Activated T-cell treated with anti-CD3 and anti-CD28 coated beads, Interleukin-2, amount 50 U/mL, for 48 hours (primary cell): ENCODE measurements at places on chromosomes 12 and 14.

DNA sequence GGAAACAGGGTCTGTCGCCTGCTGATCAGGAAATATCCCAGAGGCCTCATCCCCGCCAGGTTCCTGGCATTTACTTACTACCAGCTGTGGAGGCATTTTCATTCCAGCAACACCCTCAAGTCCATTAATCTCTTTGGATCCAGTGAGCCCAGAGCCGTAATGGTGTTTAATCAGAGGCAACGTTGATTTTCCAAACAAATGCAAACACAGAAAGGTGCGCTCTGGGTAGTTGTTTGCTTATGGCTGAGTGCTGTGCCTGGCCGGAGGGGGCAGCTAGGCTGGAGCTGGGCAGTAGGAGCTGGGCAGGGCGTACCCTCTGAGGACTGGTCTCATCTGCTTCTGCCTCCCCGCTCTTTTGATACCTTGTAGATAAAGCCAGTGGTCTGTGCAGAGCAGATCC lies 110.6 kb downstream of the ADCK1 start:
- DNase-seq, result no peak

DNA sequence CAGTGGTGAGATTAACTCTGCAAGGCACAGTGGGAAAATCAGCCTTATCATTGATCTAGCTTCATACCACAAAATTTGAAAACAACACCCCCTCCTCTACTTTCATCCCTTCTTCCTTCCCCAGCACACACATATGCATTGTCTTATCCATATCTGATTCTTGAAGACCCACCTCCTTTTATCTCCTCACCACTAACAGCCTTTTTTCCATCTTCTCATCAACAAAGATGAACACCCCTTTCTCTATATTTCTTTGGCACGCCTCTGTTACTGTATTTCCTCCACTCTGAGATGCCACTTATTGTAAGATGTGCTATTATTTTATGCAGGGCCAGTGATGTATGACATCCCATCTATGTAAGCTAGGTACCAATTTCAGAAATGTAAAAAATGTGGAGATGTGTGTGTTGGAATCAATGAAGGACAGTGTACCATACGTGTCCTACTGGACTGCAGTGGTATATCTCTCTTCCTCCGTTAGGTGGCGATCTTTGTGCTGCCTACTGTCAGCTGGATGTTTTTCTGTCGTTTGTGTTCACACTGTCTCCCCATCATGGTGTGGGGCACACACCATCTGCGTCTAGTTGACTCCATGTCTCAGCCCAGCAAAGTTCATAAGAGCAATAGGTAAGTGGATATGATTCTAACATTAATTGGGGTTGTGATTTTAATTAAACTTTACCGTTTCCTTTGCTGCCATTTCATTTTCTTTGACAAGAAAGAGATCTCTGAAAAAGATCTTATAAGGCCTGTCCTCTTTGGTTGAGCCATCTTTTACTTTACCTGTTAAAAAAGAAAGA lies 24.0 kb downstream of the CCDC38 start:
- DNase-seq, result peak; percentile 40

DNA sequence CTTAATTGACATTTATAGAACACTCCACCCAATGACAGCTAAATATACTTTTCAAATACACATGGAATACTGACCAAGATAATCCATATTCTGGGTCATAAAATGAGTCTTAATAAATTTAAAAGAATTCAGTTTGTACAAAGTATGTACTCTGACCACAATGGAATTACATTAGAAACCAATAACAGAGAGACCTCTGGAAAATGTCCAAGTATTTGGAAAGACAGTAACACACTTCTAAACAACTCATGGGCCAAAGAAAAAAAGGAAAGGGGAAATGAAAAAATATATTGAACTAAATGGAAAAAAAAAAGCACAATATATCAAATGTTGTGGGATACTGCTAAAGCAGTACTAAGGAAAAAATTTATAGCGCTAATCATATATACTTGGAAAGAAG lies 52.0 kb downstream of the CRACR2A start:
- no peak for DNase-seq

DNA sequence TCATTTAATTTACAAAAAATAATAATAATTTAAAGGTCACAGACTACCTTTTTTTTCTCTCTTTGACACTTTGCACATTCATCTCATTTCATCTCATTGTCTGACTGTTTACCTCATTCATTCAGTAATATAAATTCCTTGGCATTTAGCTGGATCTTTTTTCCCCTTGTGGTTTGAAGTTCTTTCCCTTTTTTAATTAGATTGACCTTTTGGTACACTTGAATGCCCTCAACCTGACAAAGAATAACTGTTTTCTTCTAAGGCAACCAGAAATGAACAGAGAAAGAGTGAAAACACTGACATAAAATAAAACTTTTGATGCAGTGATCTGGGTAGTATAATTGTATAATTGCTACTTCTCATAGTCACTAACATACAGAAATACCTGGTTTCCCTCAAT lies 774.9 kb upstream of the NOVA1 start:
- no peak for DNase-seq

GRCh38 chr12:30211743-30212142 lies 428.0 kb upstream of the TMTC1 start:
- DNase-seq, result no peak

- DNase-seq, result no peak
These were observed 20.2 kb upstream of the NXPH4 start for GRCh38 chr12:57196439-57196838.

GRCh38 chr14:21768116-21768874 lies 94.7 kb upstream of the OR4E1 start:
- DNase-seq, result peak; percentile 22

DNA sequence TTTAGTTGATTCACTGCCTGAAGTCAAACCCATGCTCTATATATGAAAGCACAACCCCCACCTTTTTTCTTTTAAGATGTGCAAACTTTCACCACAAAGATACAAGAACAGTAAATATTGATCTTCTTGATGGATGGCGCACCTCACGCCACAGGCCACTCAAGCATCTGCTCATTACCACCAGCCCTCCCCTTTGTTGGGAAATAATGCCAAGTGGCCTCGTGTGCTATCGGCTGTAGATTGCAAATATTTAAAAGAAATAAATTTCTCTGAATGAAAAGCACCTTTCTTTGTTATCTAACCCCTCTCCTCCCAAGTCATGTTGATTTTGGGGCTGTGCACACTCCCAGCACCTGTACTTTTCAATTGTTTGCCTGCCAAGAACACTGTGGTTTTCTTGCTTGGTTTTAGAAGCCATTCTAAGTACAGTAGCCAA lies 122.7 kb downstream of the C12orf42 start:
- no peak for DNase-seq

GRCh38 chr12:46237371-46238045 lies 31.3 kb downstream of the SLC38A1 start:
- DNase-seq, result no peak

DNA sequence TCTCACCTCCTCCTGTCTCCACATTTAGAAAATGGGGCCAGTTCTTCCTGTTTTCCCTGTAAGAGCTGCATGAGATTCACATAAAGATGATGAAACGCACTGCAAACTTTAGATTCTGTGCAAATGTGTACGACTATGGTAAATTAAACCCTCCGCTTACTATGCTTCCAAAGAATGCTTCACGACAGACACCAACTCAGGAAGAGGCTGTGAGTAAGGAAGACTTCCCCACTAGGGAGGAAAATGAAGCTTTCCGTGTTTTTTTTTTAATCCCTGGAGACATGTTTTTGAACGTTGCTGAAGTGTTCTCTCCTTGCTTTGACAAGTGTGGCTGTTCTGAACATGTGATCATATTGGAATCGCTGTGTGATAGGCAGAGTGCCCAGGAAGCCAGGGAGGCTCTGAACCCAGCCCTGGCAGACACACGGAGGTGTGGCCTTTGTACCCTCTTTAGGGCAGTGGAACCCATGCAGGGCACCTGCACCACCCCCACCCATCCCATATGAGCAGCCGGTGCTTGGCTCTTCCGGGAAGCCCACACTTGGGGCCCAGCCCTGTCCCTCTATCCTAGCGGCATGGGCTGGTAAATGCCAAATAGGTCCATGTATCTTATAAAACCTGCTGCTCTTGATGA lies 7.5 kb upstream of the SYNE3 start:
- peak; percentile 65 for DNase-seq

- DNase-seq, result no peak
These were observed 155.8 kb downstream of the NTF3 start for GRCh38 chr12:5587711-5588121.

- no peak for DNase-seq
These were observed 243.5 kb downstream of the TMEM132C start for GRCh38 chr12:128510511-128510910.

- DNase-seq, result no peak
These were observed 49.8 kb downstream of the NTS start for GRCh38 chr12:85923767-85924331.

GRCh38 chr12:3041558-3042164 lies 35.5 kb upstream of the TSPAN9 start:
- DNase-seq, result peak; percentile 70

GRCh38 chr12:75457191-75457590 lies 23.4 kb upstream of the GLIPR1 start:
- DNase-seq, result no peak

- no peak for DNase-seq
These were observed 34.0 kb downstream of the CD9 start for GRCh38 chr12:6234214-6234613.

DNA sequence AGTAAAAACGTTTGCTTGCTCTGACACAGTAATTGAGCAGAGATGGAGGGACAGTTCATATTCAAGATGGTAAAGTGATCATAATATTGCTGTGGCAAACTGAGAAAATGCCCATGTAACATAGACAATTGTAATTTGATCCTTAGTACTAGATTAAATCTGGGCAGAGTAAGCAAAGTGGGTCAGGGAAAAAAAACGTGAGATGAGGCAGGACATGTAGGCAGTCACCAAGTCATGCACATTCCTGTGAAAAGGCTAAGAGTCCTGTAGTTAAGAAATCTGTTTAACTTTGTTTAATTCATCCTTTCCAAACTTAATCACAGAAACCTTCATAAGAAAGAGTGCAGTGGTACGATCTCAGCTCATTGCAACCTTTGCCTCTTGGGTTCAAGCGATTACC lies 16.1 kb downstream of the BTBD7 start:
- no peak for DNase-seq

GRCh38 chr12:87866578-87867292 lies 162.5 kb downstream of the C12orf50 start:
- no peak for DNase-seq

DNA sequence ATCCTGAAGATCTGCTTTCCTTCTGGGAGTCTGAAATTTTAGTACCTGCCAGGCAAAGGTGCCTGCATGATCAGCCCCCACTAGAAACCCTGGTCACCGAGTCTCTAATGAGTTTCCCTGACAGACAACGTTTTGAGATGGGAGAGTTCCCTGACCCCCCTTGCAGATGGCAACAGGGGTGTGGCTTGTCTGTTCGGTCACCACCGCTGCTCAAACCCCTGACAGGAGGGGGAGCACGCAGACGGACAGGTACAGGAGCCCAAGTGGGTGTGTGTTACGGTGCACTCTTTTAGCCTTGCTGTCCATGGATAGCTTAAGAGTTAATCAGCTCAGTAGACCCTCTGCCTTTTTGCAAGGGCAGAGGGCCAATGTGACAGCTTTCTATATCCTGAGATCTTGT lies 19.3 kb upstream of the CDKN3 start:
- no peak for DNase-seq

GRCh38 chr12:101697197-101697929 lies at the start of gene CHPT1:
Gene CHPT1, plus strand, starts transcription at chr12:101697640. Its CDS starts 222 bp downstream, at chr12:101697862.
- peak; percentile 76 for DNase-seq

- no peak for DNase-seq
These were observed 7.9 kb downstream of the IFFO1 start for GRCh38 chr12:6547987-6548386.

- no peak for DNase-seq
These were observed 73.8 kb downstream of the TTC6 start for GRCh38 chr14:37669242-37669641.

- no peak for DNase-seq
These were observed 2.9 kb downstream of the NOVA1 start for GRCh38 chr14:26594756-26595545.

GRCh38 chr12:98735821-98736220 lies 90.7 kb downstream of the APAF1 start:
- DNase-seq, result no peak

GRCh38 chr12:116539905-116540482 lies 19.2 kb upstream of the MAP1LC3B2 start:
- DNase-seq, result no peak
